Breast epithelium (tissue), 4 donors: ENCODE measurements at places on chromosomes 5 and 9.

- DNase-seq, result no peak
These were observed 550.6 kb downstream of the CDH10 start for GRCh38 chr5:24094081-24094679.

GRCh38 chr9:32487981-32488380 is 38.0 kb downstream of the RIGI start:
- DNase-seq, result no peak

- no peak for DNase-seq
These were observed 112.5 kb downstream of the RICTOR start for GRCh38 chr5:38961691-38962090.

DNA sequence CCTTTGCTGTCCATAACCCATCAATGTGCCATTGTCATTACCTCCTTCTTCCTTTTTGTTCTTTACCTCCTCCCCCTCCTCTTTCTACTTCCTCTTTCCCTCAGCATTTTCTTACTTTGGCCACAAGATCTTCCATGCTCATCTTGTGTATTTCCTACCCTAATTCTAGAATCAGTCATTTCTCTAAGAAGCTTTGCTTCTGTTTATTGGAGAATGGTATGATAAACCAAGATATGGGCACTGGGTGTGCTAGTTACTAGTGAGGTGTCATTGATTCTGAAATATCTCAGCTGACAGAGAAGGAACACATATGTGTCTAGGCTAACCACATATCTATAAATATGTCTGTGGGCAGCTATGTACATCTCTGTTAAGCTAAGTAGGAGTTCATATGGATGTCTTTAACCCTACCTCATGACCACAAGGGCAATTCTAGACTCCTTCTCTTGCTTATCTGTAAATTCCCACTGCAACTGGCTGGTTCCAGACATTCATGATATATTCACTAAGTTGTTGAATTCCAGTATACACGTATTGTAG is 2051.3 kb upstream of the CDH9 start:
- DNase-seq, result no peak

- DNase-seq, result no peak
These were observed 126.8 kb upstream of the PTPN3 start for GRCh38 chr9:109624896-109625295.

GRCh38 chr5:9126490-9126889 is 419.4 kb downstream of the SEMA5A start:
- DNase-seq, result no peak

GRCh38 chr5:138502521-138502920 is 37.2 kb downstream of the EGR1 start:
- DNase-seq, result no peak

GRCh38 chr9:75921391-75922127 is 31.1 kb downstream of the PCSK5 start:
- no peak for DNase-seq

DNA sequence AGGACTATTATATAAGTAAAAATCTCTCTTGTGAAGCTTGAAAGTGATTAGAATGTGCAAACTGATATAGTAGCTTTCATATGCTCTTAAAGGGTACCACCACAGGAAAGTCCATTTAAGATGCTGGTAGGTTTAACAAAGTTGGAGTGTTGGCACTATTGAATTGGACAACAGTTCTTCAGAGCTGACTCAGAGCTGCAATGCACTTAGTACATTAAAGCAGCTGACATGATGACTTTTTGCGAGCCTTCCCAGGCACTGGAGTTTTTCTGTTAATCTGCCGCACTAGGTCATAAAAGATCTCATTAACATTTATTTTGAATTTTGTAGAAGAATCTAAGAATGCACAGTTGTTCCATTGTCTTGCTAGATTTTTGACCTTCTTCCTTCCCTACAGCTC is 243.8 kb downstream of the ADAMTSL1 start:
- no peak for DNase-seq

DNA sequence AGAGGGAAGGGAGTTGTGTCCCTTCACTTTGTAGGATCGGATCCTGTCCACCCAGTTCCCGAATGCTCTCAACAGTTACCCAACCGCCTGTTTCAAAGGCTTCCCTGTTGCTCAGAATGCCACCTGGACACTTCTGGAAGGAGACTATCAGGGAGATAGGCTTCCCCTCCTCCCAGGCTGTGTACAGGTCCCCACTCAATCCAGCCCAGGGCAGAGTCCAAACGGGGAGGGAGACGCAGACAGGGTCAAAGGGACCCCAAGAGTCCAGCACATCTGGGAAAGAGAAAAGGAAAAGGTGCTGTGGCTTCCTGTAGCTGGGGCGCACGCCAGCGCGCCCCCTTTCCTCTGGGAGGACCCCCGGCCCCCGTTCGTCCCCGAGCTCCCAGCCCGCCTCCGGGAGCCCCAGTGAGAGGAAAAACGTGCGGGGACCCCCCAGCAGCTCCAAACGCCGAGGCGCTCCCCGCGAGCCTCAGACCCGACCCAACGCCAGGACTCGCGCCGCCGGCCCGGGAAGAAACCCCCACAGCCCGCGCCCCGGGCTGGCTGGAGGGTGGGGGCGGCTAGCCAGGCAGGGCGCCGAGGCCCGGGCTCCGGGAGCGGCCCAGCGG is 640 bp downstream of the SURF4 start:
- no peak for DNase-seq

DNA sequence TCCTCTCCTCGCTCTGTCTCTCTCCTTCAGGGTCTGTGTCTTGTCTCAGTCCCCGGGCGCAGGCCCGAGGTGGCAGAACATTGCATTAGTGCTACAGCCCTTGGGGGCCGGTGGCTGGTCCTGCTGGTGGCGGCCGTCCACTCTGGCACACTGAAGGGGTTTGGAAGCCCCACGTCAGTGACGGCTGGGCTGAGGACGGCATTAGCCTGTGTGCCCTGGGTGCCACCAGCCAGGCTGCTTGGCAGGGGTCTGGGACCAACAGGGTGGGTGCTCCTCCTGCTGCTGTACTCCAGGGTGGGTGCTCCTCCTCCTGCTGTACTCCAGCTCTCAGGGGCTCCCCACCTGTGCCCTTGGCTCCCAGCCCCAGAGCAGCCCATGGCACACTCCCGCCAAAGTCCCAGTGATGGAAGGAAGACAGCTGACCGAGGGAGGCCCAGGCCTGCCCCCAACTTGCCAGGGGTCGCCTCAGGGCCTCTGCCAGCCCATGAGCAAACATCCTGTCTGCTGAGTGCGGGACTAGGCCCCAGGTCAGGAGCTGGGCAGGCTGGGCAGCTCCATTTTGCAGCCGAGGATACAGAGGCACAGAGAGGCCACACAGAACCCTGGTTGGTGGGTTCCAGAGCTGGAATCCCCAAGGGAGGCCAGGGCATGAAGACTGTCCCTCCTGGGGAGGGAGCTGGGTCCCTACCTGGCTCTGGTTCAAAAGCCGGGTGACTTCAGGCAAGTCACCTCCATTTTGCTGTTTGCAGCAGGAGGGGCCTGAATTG is 27.3 kb downstream of the SARDH start:
- no peak for DNase-seq

DNA sequence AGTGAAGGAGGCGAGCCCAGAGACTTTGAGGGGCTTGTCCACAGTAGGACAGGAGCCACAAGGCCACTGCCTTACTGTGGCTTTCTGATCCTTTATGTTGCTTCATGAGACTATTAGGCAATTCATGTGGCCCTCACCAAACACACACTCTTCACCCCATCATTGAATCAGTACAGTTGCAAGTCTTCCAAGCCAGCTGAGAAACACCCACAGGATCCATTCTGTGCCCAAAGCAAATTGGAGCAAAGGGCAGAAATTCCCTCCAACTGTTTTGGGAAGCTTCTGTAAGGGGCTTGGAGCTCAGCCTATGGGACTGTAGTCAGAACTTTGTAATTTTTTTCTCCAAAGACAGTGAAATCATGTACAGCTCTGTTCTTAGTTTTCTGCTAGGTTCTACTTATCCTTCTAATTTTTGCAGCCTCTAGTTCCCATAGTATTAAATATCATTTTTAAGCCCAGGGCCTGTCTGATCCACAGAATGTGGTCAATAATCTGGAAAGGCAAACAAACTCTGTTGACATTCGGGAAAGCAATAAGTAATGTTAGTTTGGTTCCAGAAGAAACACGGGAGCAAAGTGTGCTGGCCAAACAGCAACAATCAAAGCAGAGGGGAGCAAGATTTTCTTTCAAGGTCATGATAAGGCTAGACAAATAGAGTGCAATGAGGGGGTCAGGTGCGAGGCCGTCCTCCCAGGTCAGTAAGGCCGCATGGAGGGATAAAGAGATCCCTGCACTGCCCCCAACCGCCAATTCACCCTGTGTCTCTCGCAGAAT is 47.0 kb downstream of the UBE2QL1 start:
- no peak for DNase-seq

DNA sequence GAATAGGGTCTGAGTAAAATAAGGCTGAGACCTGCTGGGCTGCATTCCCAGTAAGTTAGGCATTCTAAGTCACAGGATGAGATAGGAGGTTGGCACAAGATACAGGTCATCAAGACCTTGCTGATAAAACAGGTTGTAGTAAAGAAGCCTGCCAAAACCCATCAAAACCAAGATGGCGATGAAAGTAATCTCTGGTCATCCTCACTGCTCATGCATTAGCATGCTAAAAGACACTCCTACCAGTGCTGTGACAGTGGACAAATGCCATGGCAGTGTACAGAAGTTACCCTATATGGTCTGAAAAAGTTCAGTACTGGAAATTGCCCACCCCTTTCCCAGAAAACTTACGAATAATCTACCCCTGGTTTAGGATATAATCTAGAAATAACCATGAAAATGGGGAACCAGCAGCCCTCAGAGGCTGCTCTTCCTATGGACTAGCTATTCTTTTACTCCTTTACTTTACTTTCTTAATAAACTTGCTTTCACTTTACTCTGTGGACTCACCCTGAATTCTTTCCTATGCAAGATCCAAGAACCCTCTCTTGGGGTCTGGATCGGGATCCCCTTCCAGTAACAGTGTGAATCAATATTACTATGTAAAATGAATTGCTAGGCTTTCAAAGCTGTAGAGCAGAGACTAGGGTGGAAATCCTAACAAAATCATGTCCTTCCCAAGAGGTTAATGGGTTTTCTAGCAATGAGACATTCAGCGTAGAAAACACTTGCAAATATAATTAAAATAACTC is 257.8 kb downstream of the KIAA0825 start:
- no peak for DNase-seq

DNA sequence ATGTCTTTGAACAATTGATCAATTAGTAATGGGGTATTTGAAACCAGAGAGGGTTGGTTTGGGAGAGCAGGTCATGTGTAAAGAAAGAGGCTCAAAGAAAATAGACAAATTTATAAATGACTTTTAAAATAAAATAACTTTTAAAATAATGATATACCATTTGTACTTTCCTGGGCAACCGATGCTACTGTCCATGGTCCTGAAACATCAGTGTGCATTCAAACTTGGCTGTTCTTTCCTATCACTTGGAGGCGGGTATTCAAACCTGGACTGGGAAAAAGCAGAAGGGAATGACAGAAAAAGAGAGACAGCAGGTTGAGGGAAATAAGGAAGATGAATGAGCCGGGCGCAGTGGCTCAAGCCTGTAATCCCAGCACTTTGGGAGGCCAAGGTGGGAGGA is 1446.4 kb upstream of the WWC1 start:
- DNase-seq, result no peak

- no peak for DNase-seq
These were observed 58.0 kb downstream of the INIP start for GRCh38 chr9:112659906-112660305.

DNA sequence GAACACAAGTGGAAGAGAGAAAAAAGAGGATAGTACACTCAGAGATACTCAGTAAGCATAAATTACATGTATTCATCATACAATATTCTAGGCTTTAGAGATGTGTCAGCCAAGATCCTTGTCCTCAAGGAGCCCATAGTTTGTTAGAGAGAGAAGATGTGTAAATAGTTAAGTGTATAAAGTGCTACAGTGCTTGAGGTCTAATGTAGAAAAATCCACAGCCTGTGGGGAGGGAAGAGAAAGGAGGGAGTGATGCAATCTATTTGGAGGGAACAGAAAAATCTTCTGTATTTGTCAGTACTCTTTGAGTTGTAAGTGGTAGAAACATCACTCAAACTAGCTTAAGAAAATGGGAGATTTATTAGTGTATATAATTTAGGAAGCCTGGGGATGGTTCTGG is 81.9 kb downstream of the PALM2AKAP2 start:
- DNase-seq, result no peak

GRCh38 chr9:99056886-99057664 is 47.8 kb upstream of the TGFBR1 start:
- DNase-seq, result no peak

GRCh38 chr9:36169166-36169565 is at the start of gene CCIN:
Gene CCIN (plus strand): TSS chr9:36169388. CDS start chr9:36169503, 115 bp downstream.
- no peak for DNase-seq

- no peak for DNase-seq
These were observed 156.4 kb downstream of the SPOCK1 start for GRCh38 chr5:137342764-137343163.

- DNase-seq, result no peak
These were observed 111.8 kb downstream of the CARTPT start for GRCh38 chr5:71830681-71831539.

- no peak for DNase-seq
These were observed 1.9 kb upstream of the CARD19 start for GRCh38 chr9:93093877-93094657.

GRCh38 chr9:127165116-127165515 is 42.7 kb upstream of the ANGPTL2 start:
- DNase-seq, result no peak

DNA sequence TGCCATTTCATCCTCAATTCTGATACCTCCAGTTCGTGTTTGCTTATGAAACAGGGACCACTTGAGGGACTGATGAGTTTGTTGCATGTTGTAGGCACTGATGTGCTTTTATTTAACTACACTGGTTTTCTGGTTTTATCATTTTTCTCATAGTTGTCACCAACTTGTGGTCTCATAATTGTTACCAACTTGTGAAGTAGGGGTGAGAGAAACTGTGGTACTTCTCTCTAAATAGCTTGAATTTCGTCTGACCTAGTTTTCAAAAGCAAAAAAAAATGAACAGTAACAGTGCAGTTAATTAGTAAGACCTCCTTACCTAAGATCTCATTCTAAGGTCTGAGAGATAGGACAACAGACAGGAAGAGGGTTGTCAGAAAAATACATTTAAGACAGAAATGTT is 78.0 kb downstream of the ANXA2R start:
- DNase-seq, result no peak

DNA sequence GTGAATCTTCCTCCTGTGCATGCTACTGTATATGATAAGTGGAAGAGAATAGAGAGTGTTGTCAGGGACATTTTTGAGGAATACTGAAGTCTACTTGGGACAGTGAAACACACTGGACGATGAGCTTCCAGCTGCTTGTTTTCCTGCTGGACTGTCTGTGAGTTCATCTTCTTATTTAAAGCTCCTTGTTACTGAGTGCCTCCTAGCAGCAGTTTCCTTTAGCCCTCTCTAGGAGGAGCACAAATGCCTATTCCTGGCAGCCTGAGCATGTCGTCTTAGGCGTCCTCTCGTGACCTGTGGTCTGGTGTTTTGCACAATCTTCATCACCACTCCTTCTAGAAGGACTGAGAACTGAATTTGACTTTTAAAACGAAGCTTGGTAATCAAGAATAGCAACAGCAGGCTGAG is 43.8 kb downstream of the ANKRD33B start:
- no peak for DNase-seq

GRCh38 chr5:180718810-180719453 is 20.9 kb downstream of the OR2Y1 start:
- no peak for DNase-seq

GRCh38 chr5:53360811-53361210 is 119.6 kb upstream of the FST start:
- DNase-seq, result no peak

GRCh38 chr9:116694785-116695291 is 7.7 kb downstream of the TRIM32 start:
- DNase-seq, result no peak

GRCh38 chr5:149011084-149011483 is 51.8 kb downstream of the SH3TC2 start:
- no peak for DNase-seq
